ENCODE measurements at places on chromosomes 6 and 20.

DNA sequence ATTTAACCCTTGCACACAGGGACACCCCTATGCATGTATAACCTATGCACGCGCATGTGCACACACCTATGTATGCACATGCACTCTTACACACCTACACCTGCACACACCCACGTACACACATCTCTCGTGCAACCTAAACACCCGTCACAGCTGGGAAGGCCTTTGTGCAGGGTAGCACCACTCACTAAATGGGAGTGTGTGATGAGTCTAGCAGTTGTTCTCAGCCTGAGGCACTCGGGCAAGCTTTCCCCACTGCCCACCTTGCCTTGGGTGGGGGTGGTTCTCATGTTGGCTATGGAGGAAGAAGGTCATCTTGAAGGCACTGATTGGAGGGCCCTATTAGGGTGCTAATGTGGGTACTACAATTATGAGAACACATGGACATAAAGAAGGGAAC, 85.8 kb downstream of the DLL1 start:
- no peak for DNase-seq

GRCh38 chr6:79894939-79895338, 52.4 kb downstream of the ELOVL4 start:
- DNase-seq: no peak

GRCh38 chr6:106495014-106495413, 134.3 kb downstream of the RTN4IP1 start:
- DNase-seq: no peak

- no peak for DNase-seq
Measured at GRCh38 chr6:12476484-12476883, 186.3 kb downstream of the EDN1 start.

DNA sequence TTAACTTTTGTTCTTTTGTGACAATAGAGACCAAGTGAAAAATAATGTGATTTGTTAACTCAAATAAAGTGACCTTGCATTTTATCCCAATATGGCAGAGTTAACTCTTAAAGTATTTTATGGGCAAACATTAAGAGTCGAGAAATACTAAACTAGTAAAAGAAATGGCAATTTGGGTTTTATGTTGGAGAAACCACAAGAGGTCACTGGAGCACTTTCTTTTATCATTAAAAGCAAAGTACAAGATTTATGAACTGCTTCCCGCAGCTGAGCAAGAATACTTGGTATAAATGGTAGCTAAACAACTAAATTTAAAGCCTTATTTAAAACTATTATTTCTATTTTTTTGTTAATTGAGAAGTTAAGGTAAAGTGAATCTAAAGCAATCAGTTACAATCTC, 33.5 kb upstream of the MCM9 start:
- no peak for DNase-seq

DNA sequence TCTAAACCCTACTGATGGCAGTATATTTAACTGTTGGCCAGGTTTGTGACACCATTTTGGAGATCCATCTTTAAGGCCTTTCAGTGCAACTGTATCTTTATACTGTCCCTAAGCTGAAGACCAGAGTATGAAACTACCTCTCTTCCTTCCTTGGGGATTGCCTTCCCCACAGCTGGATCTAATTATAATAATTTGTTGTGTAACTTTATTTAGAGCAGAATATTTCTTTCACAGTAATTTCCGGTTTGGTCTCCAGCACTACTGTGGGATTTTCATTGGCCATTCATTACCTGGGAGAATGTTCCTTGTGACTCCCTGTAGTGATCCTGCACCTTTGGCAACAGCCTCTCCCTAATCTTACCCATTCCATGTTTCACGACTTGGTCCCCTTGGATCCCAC, 75.2 kb downstream of the AKAP7 start:
- no peak for DNase-seq

DNA sequence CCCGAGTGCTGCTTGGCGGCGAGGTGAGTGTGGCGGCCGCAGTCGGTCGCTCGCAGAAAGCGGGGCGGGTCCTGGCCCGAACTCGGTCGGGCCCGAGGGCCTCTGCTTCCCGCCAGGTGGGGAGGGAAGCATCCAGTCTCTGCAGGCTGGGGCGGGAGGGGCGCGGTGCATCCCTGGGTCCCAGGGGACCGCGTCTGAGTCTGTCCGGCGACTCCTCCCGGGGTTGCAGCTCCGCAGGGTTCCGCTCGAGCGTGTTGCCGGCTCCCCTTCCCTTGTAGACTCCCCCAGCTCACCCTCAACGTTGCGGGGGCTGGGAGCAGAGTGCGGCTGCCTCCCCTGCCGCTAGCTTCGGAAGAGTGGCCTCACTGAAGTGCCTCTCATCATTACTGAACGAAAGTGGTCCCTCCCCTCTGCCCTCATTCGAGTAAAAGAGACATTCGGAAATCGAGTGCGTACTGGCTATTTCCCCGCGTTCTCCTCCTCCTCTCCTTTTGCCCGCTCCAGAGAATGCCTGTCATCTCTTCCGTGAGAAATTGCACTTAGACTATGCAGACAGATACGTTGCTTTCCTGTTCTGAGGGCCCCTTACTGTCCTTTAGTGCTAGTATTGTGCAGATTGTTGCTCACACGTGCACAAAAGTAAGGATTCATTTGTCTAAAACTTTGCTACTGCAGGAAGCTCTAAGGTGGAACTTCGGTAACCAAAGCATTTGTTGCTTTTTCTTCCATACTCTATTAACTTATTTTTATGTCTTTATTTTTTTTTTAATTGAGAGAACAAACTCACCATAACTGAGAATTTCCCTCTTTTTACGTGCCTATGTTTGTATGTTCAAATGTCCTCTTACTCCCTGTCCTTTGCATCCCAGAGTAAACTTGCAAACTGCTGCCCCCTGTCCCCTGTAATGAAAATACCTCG, 751 bp downstream of the MAP3K4 start:
- DNase-seq: peak; percentile 67

GRCh38 chr6:161074496-161075121, 83.0 kb downstream of the MAP3K4 start:
- no peak for DNase-seq

GRCh38 chr6:135087803-135088202, 33.2 kb upstream of the HBS1L start:
- DNase-seq: no peak

GRCh38 chr20:24194143-24194542, 205.6 kb upstream of the GGTLC1 start:
- DNase-seq: no peak

DNA sequence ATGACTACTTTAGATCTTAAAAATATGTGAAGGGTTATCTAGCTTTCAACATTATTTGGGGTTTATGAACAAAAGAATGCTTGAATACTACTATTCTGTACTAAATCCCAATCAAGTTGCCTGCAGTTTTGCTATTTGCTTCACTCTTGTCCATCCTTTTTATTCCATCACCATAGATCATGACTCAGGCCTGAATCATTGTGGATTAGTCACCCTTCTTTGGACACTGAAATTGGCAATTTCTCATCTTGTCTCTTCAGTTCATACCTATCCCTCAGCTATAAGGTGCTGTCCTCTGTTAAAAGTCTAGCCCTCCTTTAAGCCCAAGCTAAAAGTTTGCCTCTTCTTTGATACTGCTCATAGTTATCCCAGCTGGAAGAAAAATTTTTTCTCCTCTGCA, 199.1 kb downstream of the CENPW start:
- DNase-seq: peak; percentile 39

GRCh38 chr20:12256806-12257205, 339.1 kb downstream of the BTBD3 start:
- DNase-seq: no peak

- DNase-seq: peak; percentile 82
Measured at GRCh38 chr20:63520504-63520933, at the start of gene PPDPF. Gene PPDPF, plus strand, starts transcription at chr20:63520765. Its CDS starts 544 bp downstream, at chr20:63521309.
